ENCODE measurements at places on chromosomes 11 and 22.
A peak's percentile ranks its signal among the peaks of the same experiment; 100 is the strongest.

DNA sequence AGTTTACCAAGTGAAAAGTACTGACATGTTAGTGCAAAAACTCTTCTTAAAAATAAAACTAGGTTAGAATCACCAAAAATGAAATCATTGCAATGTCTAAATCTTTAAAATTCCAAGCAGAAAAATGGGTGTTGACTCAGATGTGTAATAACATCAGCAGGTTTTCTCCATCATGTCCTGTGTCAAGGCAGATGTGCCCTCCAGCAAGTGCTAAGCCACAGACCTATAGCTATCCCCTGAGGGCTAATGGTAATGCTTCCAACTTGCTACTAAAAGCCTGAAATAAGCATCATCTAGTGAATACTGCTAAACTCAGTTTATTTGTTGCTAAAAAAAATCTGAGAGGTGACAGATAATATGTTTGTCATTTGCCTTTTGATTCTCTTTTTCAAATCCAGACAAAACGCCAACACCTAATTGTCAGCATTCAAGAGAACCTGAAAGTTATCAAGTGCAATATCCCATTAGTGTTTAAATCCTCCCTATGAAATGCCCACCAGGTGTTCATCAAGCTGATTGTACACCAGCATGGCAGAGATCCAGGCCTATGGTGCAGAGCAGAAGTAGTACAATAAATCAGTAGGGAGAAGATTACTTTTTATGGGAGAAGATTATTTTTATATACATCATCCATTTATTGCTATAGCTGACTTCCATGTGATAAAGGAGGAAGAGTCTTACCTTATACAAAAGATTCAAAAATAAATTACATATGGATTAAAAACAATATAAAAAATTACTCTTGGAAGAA is 55.1 kb upstream of the SYT9 start:
- DNase-seq = no peak

DNA sequence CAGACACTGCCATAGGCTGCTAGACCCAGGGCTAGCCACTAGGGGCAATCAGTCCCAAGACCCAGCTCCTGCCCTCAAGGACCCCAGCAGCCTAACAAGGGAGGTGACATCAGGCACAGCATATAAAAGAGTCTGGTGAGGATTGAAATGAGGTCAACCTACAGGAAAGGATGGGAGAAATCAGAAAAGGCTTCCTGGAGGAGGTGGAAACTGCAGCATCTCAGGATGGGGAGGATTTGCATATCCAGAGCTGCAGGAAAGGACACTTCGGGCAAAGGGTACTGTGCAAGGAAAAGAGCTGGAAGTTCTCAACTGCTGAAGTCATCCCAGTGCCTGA is 2.9 kb upstream of the ARFGAP2 start:
- peak; percentile 81 for DNase-seq

DNA sequence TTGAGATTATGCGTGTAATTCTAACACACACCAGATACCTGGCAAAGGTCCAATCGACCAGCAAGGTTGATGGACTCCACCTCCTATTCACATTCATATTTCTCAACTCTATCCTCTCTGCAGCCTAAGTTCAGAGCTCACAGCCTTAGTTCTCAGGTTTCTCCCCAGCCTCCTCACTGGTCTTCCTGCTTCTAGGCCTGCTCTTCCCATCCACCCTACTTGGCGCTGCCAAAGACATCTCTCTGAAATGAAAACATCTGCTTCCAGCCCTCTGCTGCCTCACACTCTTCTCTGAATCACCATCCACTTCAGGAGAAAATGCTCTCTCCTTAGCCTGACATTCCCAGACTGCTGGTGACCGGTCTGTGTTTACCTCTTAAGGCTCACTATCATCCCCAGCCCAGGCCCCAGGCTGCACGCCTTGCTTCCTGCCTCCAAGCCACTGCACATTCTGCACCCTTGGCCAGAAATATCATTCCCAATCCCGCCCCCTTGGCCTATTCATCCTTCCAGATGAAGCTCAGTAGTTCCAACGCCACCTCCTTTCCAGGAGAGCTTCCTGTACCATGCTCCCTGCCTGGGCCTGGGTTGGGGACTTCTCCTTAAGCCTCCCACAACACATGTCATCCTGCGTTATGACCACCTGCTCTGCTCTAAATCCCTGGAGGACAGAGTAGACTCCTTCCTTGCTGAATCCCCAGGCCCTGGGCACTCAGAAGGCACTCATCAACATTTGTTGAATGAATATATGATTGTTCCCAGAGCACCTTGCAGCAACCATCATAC is 3.5 kb downstream of the ARRB1 start:
- DNase-seq = peak; percentile 93

GRCh38 chr11:35714882-35715627 is 52.5 kb downstream of the TRIM44 start:
- peak; percentile 6 for DNase-seq

- no peak for DNase-seq
Observed at GRCh38 chr11:116300232-116300631, 472.6 kb downstream of the BUD13 start.

DNA sequence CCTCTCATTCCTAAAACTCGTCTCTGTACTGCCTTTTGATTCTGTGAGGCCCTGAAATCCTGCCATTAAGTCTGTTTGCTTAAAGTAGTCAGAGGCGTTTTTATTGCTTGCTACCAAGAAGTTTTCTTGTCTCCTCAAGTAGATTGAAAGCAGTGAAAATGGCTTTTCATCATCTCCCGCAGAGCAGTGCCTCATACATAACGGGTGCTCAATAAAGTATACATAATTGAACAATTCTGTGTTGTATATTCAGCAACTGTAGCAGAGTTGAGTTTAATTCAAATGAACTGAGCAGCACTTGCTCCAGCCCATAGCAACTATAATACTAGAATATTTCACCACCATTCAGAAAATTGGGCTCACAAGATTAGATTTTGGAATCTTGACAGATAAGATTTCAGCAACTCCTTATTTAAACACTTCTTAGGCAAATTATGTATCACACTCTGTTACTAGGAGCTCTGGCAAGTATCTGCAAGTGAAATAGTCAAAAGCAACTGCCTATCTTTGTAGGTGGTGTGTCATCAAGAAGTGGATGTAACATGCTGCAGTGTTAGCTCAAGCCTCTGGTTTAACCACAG is 20.0 kb downstream of the FIBIN start:
- no peak for DNase-seq

- DNase-seq = no peak
Observed at GRCh38 chr22:40033586-40034380, 39.0 kb downstream of the FAM83F start.

- DNase-seq = no peak
Observed at GRCh38 chr11:63939397-63939891, 642 bp downstream of the NAA40 start.

GRCh38 chr22:37891926-37892325 is 14.2 kb upstream of the MICALL1 start:
- no peak for DNase-seq

DNA sequence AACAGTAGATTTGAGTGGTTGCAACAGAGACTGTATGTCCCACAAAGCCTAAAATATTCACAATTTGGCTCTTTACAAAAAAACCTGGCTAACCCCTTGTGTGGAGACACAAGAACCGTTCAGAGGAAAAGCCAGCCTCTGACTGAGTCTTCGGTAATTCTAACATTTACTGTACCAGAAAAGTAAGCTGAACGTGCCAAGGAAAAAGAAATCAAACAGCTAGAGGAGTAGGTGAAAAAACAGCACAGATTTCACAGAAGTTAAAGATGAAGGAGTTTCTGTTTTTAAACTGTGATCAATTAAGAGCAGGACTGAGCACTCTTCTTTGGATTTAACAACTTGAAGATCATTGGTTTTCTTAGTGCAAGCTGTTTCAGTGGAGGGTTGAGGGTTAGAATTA is 424.7 kb upstream of the KIRREL3 start:
- no peak for DNase-seq

- DNase-seq = no peak
Observed at GRCh38 chr11:2724653-2725367, 25.0 kb upstream of the KCNQ1OT1 start.

- DNase-seq = peak; percentile 86
Observed at GRCh38 chr11:65487467-65488272, 11.2 kb upstream of the MALAT1 start.

- DNase-seq = no peak
Observed at GRCh38 chr11:82754410-82754809, 20.7 kb upstream of the FAM181B start.

DNA sequence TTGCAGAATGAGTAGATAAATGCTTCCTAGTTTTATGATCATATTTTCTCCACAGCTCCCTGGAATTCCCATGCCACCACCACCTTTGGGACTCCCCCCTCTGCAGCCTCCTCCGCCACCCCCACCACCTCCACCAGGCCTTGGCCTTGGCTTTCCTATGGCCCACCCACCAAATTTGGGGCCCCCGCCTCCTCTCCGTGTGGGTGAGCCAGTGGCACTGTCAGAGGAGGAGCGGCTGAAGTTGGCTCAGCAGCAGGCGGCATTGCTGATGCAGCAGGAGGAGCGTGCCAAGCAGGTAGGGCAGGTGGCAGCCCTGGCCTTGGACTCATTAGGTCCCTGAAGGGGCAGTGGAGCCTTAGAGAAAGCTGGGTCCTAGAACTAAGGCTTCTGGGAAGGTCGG is 2.9 kb downstream of the SF3B2 start:
- DNase-seq = no peak

DNA sequence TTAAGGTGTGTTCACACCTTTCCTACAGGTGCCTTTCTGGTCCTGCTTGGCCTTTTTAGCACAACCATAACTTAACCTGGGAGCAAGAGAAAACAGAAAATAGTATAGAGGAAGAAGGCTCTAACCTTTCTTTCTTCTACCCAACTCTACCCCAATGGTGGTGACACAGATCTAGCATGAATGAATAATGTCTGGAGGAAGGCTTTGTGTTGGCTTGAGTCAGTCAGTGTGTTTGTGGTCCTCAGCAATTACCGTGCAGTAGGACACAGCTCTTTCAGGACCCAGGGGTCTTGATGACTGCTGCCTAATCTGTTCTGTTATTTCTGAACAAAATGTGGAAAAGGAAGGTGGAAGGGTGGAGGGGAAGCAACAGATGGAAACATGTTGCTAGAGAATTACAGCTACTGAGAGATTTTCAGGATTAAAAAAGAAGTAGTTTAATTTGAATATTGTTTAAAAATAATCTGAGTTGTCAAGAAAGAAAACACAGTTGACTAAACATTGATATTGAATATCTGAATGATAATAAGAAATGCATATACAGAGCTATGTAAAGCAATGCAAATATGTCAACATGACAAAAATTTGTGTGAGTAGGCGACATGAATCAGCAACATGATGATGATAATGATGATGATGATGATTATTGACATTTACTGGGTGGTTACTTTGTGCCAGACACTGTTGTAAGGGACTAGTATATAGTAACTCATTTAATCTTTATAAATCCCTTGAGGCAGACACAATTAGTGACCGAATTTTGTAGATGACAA is 55.3 kb downstream of the AASDHPPT start:
- no peak for DNase-seq

GRCh38 chr11:6571434-6572008 is 31.9 kb downstream of the RRP8 start:
- DNase-seq = no peak

DNA sequence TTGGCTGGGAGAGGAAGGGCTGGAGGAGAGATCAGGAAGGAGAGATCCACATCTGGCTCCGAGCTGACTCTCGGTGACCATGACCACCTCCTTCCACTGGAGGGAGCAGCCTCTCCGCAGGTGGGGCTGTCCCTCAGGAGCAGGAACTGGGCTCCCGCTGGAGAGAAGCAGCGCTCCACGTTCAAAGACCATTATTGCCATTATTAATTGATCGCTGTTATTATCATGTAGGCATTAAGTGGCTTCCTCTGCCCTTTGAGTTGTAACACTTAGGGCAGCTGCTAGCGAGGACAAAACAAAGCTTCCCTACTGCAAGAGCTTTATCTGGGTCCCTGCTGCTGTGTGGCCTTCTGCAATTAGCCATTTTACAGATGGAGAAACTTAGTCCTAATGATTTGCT is 251.9 kb downstream of the ST3GAL4 start:
- peak; percentile 49 for DNase-seq

- DNase-seq = no peak
Observed at GRCh38 chr22:42066126-42066761, 4.4 kb downstream of the NAGA start.

DNA sequence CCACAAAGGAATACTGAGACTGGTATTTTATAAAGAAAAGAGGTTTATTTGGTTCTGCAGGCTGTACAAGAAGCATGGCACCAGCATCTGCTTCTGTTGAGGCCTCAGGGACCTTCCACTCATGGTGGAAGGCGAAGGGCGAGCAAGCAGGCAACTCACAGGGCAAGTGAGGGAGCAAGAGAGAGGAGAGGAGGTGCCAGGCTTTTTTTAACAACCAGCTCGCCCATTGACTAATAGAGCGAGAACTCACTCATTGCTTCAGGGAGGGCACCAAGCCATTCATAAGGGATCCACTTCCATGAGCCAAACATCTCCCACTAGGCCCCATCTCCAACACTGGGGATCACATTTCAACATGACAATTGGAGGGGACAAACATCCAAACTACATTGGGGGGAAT is 1.2 kb downstream of the PTS start:
- no peak for DNase-seq

GRCh38 chr11:71329165-71329510 is 76.8 kb upstream of the SHANK2 start:
- DNase-seq = no peak

DNA sequence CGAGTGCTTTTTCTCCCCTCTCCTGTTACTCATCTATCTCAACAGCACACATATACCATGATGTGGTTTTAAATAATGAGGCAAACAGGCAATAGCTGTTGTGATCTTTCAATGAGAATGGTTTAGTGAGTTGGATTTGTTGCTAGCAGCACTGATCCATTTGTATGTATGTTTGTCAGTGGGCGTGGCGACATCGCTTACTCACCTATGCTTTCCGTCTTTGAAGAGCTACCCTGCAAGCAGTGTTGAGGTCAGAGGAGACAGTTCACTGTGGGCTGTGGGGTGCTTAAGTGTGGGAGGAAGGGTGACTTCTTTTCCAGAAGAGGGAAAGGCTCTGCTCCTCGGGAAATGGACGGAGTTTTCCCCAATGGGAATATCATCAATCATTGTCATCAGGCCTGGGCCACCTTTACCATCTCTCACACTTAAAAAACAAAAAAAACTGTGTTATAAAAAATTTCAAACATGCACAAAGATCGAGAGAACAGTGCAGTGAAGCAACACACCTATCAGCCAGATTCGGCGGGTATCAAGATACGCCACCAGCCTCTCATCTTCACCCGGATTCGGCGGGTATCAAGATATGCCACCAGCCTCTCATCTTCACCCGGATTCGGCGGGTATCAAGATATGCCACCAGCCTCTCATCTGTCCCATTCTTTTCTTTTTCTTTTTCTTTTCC is 83.8 kb downstream of the TBC1D22A start:
- DNase-seq = no peak

Measured in H54 (cell line).